ENCODE measurements at places on chromosomes 16 and 17. TPM values are rescaled to one million over a fixed set of nuclear protein-coding genes. Genes with fewer than 3 reads are reported as not detected.

The MYLK3 gene
- total RNA-seq, result 10.7 TPM

The INO80E gene
- 88.6 TPM for total RNA-seq

The CDH13 gene
- total RNA-seq, result not detected

The CEP20 gene
- 74.2 TPM for total RNA-seq

The TPPP3 gene
- 0.44 TPM for total RNA-seq

The TRPV2 gene
- total RNA-seq, result 93.6 TPM

The KRTAP17-1 gene
- not detected for total RNA-seq

Measured in K562 (cell line).